Posterior cingulate gyrus (tissue), 11 donors: ENCODE measurements at places on chromosomes 12 and 14.
A peak's percentile ranks its signal among the peaks of the same experiment; 100 is the strongest.

- no peak for DNase-seq
These were observed 114.4 kb upstream of the TMEM233 start for GRCh38 chr12:119479121-119479561.

DNA sequence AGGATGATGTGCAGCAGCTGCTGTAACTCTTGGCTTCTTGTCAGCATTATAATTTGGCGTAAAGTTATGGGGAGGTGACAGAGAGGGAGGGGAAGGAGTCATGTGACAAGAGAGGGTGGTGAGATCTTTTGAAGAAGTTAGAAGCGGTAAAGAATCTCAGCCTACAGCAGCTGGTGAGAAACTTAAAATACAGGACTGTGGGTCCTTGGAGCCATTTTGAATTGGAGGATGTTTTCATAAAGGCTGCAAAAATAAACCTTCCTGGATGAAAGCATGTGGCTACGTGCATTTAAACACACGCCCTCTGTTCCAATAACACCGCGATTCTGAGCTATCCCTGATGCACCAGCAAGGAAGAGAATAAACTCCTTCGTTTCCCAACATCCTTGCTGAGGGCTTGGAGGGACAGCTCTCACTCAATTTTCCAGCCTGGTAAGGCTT lies 133.7 kb downstream of the TMEM30B start:
- no peak for DNase-seq

GRCh38 chr14:67186789-67187584 lies 2.3 kb upstream of the GARIN2 start:
- no peak for DNase-seq

- no peak for DNase-seq
These were observed 26.5 kb downstream of the NUAK1 start for GRCh38 chr12:106112145-106112821.

GRCh38 chr12:24500421-24500820 lies 448.5 kb downstream of the BCAT1 start:
- DNase-seq = no peak

DNA sequence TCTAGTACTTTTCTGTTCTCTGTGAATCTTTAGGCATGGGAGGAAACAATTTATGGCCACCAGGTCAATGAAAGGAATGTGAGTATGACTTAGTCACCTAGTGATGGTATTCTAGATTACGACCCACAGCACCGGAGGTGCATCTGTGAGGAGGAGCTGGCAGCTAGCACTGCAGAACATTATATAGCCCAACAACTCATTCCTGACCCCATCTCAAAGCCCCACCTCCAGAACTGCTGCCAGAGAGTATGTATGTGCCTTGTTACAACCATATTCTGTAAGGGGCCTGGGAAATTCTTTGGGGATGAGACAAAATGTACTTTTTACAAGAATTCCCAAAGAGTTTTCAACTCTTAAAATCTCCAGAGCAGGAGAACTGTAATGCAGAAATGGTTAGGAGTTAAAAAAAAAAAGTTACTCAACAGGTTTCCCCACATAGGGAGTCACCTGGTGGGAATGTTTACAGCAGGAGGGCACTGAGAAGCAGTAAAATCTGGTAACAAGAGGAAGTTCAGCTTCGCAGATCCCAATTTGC lies 34.9 kb upstream of the CERS5 start:
- no peak for DNase-seq

DNA sequence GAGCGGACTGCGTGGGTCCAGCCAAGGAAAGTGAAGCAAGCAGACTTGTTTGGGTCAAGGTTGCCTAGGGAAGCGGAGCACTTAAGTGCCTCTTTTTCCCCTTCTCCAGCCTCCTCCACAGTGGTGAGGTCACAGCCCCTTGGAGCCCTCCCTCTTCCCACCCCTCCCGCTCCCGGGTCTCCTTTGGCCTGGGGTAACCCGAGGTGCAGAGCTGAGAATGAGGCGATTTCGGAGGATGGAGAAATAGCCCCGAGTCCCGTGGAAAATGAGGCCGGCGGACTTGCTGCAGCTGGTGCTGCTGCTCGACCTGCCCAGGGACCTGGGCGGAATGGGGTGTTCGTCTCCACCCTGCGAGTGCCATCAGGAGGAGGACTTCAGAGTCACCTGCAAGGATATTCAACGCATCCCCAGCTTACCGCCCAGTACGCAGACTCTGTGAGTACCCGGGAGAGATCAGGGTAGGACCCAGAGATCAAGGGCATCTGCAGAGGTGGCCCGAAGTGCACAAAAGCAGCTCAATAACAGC lies at the start of gene TSHR:
Gene TSHR (plus strand): TSS at position 206 of the 526 bp plus-strand sequence. CDS start 60 bp downstream, at position 266.
- no peak for DNase-seq

DNA sequence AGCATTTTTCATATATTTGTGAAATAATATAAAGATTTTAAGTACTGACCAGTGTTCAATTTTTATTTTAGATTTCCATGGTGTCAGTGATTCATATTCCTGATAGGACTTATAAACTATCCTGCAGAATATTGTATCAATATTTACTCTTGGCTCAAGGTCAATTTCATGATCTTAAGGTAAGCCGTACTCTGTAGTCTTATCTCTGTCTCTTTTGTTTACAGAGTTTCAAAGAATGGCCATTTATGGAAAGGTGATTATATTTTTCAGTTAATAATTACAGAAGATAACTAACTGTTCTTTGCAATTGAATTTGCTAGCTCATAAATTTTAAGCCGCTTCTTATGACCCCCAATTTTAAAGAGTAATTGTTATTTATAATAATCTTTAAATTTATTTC lies 27.9 kb downstream of the CGRRF1 start:
- DNase-seq = no peak

DNA sequence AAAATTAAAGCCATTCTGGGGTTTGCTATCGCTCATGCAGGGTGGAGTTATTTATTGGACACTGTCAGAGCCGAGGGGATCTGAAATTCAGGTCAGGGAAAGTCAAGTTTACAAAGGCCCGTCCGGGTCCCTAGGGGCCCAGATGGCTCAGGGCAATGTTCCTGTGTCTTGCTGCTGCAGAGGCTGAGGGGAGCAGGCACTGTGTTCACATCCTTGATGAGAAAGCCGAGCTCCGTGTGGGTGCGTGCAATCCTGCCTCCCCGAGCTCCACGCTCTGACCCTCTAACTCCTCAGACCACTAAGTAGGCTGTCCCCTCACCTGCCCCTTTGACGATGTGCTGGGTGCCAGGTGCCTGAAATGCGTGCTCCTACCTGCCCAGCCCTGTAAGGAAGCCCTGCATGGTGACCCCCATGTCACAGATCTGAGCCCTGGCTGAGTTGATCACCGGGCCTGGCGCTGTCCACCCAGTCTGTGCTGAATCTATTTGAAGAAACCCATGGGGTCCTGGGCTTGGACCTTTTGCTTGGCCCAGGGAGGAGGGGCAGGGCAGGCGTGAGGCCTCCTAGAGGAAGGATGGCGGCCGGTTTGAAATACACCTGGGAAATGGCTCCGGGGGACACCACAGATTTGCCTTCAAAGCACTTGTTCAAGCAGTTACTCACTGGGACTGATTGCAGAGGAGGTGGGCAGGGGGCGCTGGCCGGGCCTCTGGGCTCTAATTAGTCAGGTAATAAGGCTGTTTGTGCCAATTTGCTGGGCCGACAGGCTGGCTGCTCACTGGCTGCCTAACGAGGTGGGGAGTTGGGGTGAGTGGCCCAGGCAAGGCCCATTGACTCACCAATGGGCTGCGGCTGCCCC lies 204.3 kb downstream of the KIF26A start:
- DNase-seq = peak; percentile 77

GRCh38 chr12:51621156-51621922 lies 30.3 kb downstream of the SCN8A start:
- no peak for DNase-seq

DNA sequence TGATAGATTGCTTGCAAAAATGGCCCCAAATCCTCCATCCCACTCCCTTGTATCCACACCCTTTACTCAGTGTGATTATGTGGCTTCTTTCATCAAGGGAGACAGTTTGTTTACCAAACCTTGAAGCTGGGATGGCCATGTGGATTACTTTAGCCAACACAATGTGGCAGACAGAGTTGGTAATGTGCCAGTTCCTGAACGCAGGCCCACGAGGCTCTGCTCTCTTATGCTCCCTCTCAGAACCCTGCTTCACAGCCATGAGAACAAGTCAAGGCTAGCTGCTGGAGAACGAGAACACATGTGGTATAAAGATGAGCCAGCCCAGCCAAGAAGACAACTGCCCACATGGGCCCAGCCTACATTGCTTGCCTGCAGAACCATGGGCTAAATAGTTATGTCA lies 162.3 kb downstream of the NDUFA12 start:
- DNase-seq = no peak

DNA sequence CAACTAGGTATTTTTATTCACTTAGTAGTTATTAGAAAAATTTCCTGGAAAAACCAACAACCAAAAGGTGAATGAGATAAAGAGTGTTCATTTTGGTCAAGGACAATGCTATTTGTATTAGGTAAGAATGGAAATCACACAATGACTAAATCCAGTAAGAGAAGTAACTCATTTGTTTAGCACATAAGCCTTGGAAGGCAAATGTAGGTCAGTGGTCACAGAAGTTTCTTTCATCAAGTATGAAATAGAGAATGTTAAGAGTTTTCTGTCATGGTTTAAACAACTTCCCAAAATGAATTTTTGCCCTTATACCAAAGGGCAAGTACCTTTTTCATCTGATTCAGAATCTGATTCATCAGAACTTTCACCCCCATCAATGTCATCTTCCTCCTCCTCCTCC lies 101.7 kb downstream of the KIF21A start:
- no peak for DNase-seq

GRCh38 chr14:81710232-81710845 lies 176.7 kb upstream of the SEL1L start:
- DNase-seq = no peak

- DNase-seq = no peak
These were observed 270.4 kb upstream of the RTL1 start for GRCh38 chr14:101173698-101174521.

- DNase-seq = no peak
These were observed 60.0 kb downstream of the PPFIBP1 start for GRCh38 chr12:27583981-27584380.

DNA sequence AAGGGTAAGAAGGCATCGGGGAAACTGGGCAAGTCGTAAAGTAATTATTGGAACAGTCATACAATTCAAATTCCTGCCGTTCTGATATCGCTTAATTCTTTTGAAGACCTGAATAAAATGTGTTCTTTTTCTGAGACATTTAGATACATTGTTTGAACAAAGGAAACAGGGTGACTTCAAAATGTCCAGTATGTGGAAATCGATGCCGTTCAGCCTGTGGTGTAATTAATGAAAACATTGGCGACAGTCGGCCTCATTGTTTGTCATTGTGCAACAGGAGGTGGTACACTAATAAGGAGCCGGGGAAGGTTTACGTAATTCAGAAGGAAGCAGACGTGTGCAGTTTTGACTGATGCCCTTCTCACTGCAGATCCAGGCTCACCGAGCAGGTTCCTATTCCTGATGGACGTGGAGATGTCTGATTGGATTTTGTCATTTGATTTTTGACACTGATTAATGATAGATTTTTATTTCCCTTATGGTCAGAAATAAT lies 92.7 kb downstream of the BORCS5 start:
- DNase-seq = no peak

DNA sequence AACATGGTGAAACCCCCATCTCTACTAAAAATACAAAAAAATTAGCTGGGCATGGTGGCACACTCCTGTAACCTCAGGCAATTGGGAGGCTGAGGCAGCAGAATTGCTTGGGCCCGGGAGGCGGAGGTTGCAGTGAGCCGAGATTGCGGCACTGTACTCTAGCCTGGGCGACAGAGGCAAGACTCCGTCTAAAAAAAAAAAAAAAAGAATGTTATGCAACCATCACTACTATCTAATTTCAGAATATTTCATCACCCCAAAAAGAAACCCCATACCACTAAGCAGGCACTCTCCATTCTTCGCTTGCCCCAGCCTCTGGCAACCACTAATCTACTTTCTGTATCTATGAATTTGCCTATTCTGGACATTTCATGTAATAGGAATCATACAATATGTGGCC lies 68.8 kb upstream of the AMN start:
- no peak for DNase-seq
